A549 treated with dexamethasone at 1 μM for 4 hours (cell line): ENCODE measurements at places on chromosomes 7 and 10. TPM values are rescaled to one million over a fixed set of nuclear protein-coding genes. Genes with fewer than 3 reads are reported as not detected.

Gene GJD4
- total RNA-seq, result 0.05 to 0.06 TPM in 2 of 5 replicates, not detected in the others

Gene SPDYE2
- not detected in 5 replicates for total RNA-seq

Gene DGKI
- 0.19 to 0.43 TPM (median 0.22 TPM) in 5 replicates for total RNA-seq

Gene LRMDA
- 2.6 to 4.0 TPM (median 3.6 TPM) in 5 replicates for total RNA-seq

Gene GRM3
- not detected in 5 replicates for total RNA-seq

Gene MNX1
- total RNA-seq, result 2.8 to 4.8 TPM (median 4.2 TPM) in 5 replicates

Gene FKBP6
- not detected in 5 replicates for total RNA-seq

Gene PNLIPRP3
- 0.04 TPM in 2 of 5 replicates, not detected in the others for total RNA-seq

Gene TEX36
- not detected in 5 replicates for total RNA-seq

Gene CADPS2
- total RNA-seq, result 0.03 to 0.07 TPM (median 0.05 TPM) in 4 of 5 replicates, not detected in the other

Gene PVRIG
- total RNA-seq, result not detected in 5 replicates

Gene NUTM2B
- total RNA-seq, result 0.23 to 0.43 TPM (median 0.32 TPM) in 5 replicates

Gene OR2A7
- total RNA-seq, result not detected in 5 replicates

Gene HTR7
- total RNA-seq, result 0.14 to 0.39 TPM (median 0.18 TPM) in 5 replicates

Gene PBLD
- 2.6 to 3.4 TPM (median 3.1 TPM) in 5 replicates for total RNA-seq

Gene IFIT5
- total RNA-seq, result 7.9 to 12.2 TPM (median 10.6 TPM) in 5 replicates

Gene PDZD7
- total RNA-seq, result 0.35 to 0.94 TPM (median 0.81 TPM) in 5 replicates

Gene MORN4
- total RNA-seq, result 5.8 to 7.0 TPM (median 6.4 TPM) in 5 replicates
